Fibroblast of skin of right quadriceps (primary cell): ENCODE measurements at places on chromosomes 6 and 20.

DNA sequence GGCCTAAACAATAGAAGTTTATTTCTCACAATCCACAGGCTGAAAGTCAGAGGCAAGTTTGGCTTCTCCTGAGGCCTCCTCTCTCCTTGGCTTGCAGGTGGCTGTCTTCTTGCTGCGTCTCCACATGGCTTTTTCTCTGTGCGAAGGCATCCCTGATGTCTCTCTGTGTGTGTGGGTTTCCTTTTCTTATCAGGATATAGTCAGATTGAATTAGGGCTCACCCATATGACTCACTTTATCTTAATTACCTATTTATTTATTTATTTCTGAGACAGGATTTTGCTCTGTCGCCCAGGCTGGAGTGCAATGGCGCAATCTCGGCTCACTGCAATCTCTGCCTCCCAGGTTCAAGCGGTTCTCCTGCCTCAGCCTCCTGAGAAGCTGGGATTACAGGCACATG lies 30.7 kb downstream of the LINC00237 start:
- DNase-seq: no peak

DNA sequence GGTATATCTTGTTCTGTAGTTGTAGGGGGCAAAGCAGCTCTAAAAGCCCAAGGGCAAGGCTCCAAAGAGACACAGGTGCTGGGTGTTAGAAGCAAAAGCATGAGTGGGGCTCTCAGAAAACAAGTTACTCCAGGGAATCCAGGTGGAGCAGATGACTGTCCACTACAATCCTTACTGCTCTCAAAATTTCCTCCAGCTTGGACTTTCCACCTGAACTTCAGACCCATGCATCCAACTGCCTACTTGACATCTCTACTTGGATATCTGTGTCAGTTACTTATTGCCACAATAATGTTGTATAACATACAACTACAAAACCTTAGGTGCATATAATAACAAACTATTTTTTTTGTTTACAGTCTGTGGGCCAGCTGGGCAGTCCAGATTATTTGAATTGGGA lies 22.8 kb upstream of the DTNBP1 start:
- DNase-seq: no peak

GRCh38 chr6:40599555-40599954 lies 12.4 kb upstream of the LRFN2 start:
- no peak for DNase-seq

- no peak for DNase-seq
Observed at GRCh38 chr6:79196912-79197311, 37.6 kb downstream of the HMGN3 start.

DNA sequence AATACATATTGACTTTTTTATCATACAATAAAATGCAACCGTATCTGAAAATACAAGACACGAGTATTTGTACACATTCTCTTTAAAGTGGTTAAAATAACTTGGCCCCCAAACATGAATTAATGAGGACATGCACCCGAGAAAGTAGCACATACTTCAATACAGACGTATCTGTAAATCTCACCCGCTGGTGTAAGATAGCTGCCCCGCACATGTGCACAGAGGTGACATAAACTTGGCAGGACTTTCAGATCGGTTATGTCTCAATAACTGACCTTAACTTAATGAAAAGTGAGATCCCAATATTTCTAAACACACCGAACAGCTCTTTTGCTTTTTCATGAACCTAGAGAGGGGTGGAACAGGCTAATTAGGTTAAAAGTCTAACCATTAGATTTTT lies 91.5 kb upstream of the RPS6KA2 start:
- DNase-seq: no peak

GRCh38 chr20:63178446-63178820 lies 37.5 kb downstream of the YTHDF1 start:
- DNase-seq: no peak

- peak; percentile 92 for DNase-seq
Observed at GRCh38 chr6:115514656-115515055, 546.0 kb downstream of the FRK start.

GRCh38 chr20:3222635-3223600 lies 13.6 kb downstream of the ITPA start:
- DNase-seq: no peak

DNA sequence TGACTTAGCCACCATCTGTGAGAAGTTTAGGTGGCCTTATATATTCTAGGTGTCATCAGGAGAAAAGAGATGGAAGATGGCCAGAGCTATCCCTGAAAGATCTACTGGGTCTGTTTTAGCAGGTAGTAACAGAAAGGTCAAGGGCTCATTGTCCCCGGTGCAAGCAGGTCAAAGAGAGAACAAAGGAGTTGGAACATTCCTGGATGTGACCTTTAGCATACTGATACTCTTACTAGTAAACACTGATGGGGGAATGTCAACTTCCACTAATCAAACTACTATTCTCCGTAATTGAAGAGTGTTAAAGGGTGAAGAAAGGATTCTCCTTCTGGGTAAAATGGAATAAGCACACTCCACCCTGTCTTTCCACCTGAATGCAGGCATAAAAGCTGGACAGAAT lies 4.0 kb upstream of the MCUR1 start:
- no peak for DNase-seq

DNA sequence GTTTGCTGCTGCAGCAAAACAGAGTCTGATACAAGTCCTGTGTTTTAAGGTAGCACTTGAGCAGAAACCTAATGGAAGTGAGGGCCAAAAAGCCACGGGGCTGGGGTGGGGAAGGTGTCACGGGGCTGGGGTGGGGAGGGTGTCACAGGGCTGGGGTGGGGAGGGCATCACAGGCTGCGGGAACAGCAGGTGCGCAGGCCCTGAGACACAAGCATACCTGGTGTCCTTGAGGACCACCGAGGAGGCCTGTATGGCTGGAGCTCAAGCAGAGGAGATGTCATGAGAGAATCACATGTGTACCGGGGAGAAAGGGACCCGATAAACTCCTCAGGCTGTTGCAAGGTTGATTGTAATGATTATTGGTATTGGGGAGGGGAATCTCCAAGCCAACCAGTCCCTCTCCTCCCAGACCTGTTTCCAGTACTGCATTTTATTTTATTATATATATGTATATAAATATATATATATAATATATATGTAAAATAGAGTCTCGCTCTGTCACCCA lies 13.6 kb upstream of the SPO11 start:
- DNase-seq: no peak

DNA sequence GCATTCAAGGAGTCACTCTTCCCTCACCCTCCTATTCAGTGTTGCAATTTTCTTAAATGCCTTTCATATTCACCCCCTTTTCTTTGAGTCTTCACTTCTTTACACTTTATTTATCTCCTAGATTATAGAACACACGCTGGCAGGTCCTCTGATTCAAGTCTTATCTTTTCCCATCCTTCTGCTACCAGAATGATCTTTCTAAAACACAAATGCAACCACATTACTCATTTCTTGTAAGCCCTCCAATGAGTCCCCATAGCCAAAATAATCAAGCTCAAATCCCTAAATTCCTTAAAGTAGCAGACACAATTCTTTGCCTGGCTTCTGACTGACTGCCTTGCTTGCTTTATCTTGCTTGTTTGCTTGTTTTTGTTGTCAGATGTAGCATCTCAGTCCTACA lies 920.0 kb downstream of the TFAP2A start:
- peak; percentile 45 for DNase-seq

GRCh38 chr6:13428583-13429405 lies 58.6 kb downstream of the GFOD1 start:
- no peak for DNase-seq

DNA sequence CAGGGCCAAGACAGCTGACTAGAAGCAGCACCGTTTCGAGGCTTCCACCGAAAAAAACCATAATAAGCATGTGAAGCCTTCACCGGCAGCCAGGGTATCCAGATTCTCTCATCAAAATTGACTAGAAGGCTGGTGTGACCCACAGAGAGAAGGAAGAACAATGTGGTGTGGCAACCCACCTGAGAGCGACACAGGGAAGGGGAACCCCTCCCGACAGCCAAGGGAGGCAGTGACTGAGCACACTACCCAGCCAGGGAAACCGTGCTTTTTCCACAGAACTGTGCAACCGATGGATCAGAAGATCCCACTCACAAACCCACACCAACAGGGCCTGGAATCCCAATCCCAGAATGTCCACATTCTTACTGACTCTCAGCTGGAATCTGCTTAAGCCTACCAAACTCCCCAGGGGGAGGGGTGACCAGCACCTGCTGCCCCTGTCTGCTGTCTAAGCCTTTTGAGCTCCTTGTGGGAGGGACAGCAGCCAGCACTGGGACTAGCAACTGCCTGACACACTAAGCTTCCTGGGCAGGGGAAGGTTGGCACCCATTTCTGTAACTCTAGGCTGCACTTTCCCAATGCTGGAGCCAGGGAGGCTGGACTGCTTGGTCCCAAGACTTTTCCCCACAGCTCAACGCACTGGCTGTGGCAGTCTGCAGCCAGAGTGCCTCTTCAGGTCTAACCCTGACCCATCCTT lies 231.9 kb upstream of the FAM83B start:
- DNase-seq: no peak

DNA sequence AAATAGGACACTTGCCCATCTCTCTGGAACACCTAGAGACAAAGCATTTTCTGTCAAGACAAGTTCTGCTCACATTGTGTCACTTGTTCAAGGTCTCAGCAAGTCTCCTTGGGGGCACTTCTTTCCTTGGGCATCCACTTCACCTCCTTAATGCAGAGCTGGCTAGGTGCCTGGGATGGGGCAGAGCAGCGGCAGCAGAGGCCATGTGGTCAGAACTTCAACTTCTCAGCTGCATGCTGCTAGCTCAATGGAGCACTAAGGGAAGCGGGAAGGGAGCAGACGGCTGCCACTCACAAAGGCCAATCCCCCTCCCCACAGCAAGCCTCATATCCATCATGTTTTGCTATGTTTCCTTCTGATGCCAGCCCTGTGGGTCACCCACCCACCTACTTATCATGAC lies 31.5 kb downstream of the NEDD9 start:
- DNase-seq: no peak

DNA sequence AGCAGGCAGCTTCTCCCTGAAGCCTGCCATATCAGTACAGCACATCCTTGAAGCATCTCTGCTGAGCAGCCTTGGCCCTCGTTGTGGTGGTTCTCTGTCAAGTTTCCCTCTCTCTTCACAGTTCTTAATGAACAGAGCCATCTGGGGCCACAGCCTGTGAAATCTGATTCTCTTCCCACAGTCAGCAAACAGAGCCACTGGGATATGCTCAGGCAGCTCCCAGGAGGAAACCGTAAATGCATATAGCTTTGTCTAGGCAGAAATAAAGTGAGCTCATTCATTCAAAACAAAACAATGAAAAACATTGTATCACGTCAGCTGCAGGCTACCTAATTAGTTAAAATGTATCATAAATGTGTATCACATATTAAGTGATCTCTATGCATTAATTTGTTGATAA lies 80.3 kb downstream of the TBC1D7 start:
- DNase-seq: peak; percentile 74

DNA sequence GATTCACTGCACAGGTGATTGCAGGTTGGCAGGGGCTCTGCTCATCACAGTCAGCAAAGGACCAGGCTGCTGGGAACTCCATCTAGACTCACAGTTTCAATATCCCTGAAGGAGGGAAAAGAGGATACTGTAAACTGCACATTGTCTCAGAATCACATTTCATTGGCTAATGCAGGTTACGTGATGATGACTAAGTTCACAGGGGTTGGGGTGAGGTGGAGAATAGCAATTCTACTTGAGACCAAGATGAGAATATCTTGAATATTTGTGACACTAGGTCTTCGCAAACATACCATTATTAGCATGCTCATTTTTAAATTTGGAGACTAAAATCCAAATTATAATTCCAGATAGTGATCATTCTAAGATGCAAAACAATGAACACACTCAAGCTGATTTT lies 208.5 kb upstream of the CITED2 start:
- peak; percentile 46 for DNase-seq

- DNase-seq: peak; percentile 27
Observed at GRCh38 chr6:169046021-169046420, 207.6 kb downstream of the THBS2 start.

DNA sequence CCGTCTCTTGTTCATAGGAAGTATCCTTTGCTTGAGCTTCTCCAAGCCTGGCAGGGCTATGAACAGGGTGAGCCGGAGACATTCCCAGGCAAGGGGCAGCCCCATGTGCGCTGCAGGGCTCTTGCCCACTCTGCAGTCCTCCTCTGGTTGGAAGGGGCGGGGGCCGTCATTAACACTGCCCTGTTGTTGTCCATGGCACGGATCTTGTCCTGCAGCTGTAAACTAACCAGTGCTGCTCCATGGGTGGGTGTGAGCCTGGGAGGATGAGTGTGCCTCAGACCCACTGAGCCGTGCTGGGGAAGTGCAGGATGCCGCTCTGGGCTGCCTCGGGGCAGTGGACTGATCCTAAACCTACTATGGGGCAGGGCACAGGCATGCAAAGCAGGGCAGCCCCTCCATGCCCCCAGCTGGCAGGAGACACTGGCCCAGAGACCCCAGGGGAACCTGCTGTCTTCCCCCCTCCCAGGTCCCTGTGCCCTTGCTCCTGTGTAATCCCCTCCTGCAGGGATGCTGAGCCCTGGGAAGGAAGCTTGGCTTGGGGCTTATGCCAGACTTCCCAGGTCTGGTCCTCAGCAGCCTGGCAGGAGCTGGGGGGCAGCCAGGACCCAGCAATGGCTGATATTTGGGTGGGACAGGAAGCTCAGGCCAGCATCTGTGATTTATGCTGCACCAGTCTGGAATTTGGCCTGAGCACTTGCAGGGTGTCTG lies 8.5 kb downstream of the EBF4 start:
- DNase-seq: no peak

DNA sequence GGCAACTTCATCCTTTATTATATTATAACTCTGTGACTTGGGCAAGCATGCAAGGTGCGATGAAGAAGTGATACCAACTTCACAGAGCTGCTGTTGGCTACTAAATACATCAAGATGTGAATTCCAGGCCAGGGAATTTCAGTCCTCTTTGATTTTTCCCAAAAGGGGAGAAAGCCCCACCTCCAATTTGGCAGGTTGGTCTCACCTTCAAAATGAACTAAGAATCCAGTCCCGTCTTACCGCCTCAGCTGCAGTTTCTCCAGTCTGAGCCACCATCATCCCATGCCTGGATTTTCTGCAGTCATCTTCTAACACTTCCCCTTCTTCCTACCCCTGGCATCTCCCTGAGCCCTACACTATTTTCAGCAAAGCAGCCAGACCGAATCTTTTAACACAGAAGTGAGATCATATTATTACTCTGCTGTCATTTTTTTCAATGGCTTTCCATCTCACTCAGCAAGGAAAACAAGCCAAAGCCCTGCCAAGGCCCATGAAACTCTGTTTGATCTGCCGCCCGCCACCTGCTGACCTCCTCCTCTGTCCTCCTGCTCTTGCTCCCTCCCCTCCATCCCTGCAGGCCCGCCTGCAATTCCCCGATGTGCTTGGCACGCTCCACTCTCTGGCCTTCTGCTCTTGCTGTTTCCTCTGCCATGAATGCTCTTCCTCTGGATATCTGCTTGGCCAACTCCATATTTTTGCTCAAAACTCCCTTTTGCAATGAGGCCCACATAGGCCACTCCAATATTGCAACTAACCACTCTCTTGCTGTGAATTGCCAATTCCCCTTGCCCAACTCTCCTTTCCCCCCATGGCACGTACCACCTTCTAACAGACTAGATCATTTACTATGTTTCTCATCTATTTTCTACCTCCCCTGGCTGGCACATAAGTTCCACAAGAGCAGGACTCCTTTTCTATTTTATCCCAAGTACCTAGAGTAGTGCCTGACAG lies 46.0 kb upstream of the TAGAP start:
- no peak for DNase-seq

DNA sequence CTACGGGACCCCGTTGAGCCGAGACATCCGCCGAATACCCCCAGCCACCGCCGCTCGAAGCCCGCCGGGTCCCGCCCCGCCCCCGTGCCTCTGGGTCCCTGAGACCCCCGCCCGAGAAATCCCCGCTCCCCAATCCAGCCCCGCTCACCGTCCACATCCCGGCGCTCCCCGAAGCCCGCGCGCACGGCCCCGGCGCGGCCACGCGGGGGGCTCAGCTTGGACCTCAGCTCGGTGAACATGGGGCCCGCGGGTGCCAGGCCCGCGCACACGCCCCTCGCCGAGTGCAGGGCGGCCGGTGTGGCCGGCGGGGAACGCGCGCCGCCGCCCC lies 249 bp downstream of the SAMD10 start:
- no peak for DNase-seq
